Muscle of leg (tissue), 16 donors: ENCODE measurements at places on chromosomes 1 and 21. TPM values are rescaled to one million over a fixed set of nuclear protein-coding genes. Genes with fewer than 3 reads are reported as not detected.

GRCh38 chr1:83829106-83829505 is 169.8 kb downstream of the TTLL7 start:
- no peaks in the 10 kb centered on the region for H3K4me1 ChIP-seq
- H3K27me3 ChIP-seq, result no peaks in the 10 kb centered on the region
- no peaks in the 10 kb centered on the region for H3K36me3 ChIP-seq
- no peak overlapping the region for H3K4me3 ChIP-seq
- no peak overlapping the region for H3K27ac ChIP-seq

The KRTAP19-3 gene
- total RNA-seq, result not detected

GRCh38 chr1:87834151-87834550 is 505.5 kb downstream of the LMO4 start:
- no peaks in the 10 kb centered on the region for H3K27me3 ChIP-seq
- H3K36me3 ChIP-seq, result no peaks in the 10 kb centered on the region
- H3K27ac ChIP-seq, result no peak overlapping the region
- H3K4me3 ChIP-seq, result no peak overlapping the region

DNA sequence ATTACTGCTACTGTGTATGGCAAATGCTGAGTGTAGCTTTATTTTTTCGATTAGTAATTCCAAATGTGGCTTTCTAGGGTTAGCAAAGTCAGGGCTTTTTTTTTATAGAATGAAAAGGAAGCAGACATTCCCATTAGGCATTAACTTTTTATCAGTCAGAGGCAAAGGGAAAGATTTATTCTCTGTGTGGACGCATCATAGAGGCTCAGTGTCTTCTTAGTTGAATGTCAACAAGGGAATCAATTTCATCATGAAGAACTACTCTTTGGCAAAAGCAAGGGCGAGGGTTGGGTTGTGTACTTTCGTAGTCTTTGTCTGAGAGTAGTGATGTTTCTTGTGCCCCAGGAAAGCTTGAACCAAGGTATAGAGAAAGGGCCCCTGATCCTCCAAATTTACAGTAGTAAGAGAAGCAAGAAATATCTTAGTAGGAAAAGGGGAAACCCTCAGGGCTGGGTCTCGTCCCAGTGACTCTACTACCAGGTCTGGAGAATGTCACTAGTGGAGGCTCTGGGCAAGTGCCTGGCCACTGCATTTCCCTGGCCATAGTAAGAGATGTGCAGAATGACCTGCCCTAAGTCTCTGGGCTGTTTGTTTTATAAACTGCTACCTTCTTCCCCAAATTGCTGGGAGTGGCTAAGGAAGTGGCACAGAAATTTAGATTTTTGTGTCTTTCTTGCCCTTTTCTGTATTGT is 30.0 kb upstream of the MACF1 start:
- no peaks in the 10 kb centered on the region for H3K27me3 ChIP-seq
- H3K4me3 ChIP-seq, result no peak overlapping the region
- DNase-seq, result no peak
- peaks cover 52% of the 10 kb centered on the region for H3K4me1 ChIP-seq

GRCh38 chr21:39012326-39013230 is 170.7 kb downstream of the PSMG1 start:
- no peak overlapping the region for H3K27ac ChIP-seq
- no peaks in the 10 kb centered on the region for H3K36me3 ChIP-seq
- no peak overlapping the region for H3K4me3 ChIP-seq
- DNase-seq, result no peak
- H3K4me1 ChIP-seq, result peaks cover under 1% of the 10 kb centered on the region

- no peaks in the 10 kb centered on the region for H3K36me3 ChIP-seq
- H3K27me3 ChIP-seq, result peaks cover 10% of the 10 kb centered on the region
- peaks cover 19% of the 10 kb centered on the region for H3K4me1 ChIP-seq
- H3K4me3 ChIP-seq, result no peak overlapping the region
- DNase-seq, result no peak
- H3K27ac ChIP-seq, result no peak overlapping the region
These were observed 3.6 kb upstream of the FHAD1 start for GRCh38 chr1:15243275-15244043.

GRCh38 chr1:223877804-223878203 is 32.1 kb upstream of the TP53BP2 start:
- H3K4me1 ChIP-seq, result no peaks in the 10 kb centered on the region
- DNase-seq, result no peak
- H3K27me3 ChIP-seq, result no peaks in the 10 kb centered on the region

The S100A1 gene
- total RNA-seq, result 4.7 TPM

The RAB7B gene
- 10.6 TPM for total RNA-seq

The NIBAN1 gene
- total RNA-seq, result 50.5 TPM

DNA sequence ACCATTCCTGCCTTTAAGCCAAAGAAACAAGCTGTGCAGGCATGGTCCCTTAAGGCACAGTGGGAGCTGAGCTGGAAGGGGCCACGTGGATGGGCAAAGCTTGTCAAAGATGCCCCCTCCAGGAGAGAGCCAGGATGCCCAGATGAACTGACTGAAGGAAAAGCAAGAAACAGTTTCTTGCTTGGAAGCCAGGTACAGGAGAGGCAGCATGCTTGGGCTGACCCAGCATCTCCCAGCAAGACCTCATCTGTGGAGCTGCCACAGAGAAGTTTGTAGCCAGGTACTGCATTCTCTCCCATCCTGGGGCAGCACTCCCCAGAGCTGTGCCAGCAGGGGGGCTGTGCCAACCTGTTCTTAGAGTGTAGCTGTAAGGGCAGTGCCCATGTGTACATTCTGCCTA is 1.3 kb upstream of the SLC50A1 start:
- peaks cover 38% of the 10 kb centered on the region for H3K4me1 ChIP-seq
- peak overlapping the region; percentile 97 for H3K4me3 ChIP-seq
- H3K27ac ChIP-seq, result peak overlapping the region; percentile 100

GRCh38 chr1:221711063-221711577 is 30.8 kb downstream of the DUSP10 start:
- H3K4me1 ChIP-seq, result peaks cover 35% of the 10 kb centered on the region
- H3K4me3 ChIP-seq, result no peak overlapping the region
- H3K27ac ChIP-seq, result peak overlapping the region; percentile 48
- DNase-seq, result peak; percentile 78
- H3K27me3 ChIP-seq, result no peaks in the 10 kb centered on the region

DNA sequence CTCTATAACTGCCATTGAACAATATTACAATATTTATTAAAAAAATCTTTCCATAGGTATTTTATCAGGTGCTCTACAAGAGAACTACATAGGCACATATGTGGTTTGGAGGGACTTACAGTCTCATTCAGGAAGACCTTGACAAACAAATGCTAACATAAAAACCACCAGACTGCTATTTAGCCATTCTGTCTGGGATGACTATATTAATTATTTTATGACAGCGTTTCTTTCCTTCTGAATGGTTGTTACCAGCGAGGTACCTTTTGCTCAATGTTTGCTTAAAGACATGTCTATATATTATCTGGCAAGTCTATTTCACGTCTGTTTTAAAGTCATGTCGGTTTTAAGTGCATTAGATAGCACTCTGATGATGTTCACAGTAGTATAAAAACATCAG is 69.7 kb downstream of the RUNX1 start:
- H3K4me1 ChIP-seq, result peaks cover 5% of the 10 kb centered on the region
- H3K36me3 ChIP-seq, result no peaks in the 10 kb centered on the region
- no peaks in the 10 kb centered on the region for H3K27me3 ChIP-seq
- H3K27ac ChIP-seq, result no peak overlapping the region
- DNase-seq, result no peak

DNA sequence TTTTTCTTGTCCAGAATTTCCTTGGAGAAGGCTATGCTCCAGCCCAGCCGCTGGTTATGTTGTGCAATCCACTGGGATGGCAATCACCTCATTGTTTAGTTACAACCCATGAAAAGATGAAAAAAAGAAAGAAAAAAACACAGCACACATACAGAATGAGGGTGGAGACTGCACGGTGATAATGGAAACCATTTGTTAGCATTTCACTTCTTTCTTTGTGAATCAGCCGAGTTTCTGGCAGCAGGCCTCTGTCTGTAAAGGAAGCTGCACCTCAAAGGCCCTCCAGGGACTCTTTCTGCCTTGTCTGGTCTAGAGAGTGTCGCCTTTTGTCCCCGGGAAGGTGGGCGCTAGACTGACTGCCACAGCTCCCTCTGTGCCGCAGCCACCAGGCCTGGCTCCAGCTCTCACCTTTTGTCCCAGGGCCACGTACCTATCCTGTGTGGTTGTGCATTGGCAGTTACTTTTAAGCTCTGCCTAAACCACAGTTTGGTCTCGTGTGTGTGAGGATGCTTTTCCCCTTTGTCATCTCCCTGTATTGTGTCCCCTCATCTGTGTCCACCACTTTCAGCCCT is 35.6 kb downstream of the NGF start:
- peaks cover 8% of the 10 kb centered on the region for H3K4me1 ChIP-seq
- no peaks in the 10 kb centered on the region for H3K36me3 ChIP-seq
- no peak overlapping the region for H3K4me3 ChIP-seq
- peak; percentile 80 for DNase-seq
- peak overlapping the region; percentile 35 for H3K27ac ChIP-seq
- no peaks in the 10 kb centered on the region for H3K27me3 ChIP-seq

GRCh38 chr1:66296370-66296769 is 237.6 kb upstream of the SGIP1 start:
- peaks cover 2% of the 10 kb centered on the region for H3K4me1 ChIP-seq
- H3K36me3 ChIP-seq, result no peaks in the 10 kb centered on the region
- H3K27ac ChIP-seq, result no peak overlapping the region
- H3K4me3 ChIP-seq, result no peak overlapping the region
- H3K27me3 ChIP-seq, result no peaks in the 10 kb centered on the region
